ENCODE measurements at places on chromosomes 12 and 14.

DNA sequence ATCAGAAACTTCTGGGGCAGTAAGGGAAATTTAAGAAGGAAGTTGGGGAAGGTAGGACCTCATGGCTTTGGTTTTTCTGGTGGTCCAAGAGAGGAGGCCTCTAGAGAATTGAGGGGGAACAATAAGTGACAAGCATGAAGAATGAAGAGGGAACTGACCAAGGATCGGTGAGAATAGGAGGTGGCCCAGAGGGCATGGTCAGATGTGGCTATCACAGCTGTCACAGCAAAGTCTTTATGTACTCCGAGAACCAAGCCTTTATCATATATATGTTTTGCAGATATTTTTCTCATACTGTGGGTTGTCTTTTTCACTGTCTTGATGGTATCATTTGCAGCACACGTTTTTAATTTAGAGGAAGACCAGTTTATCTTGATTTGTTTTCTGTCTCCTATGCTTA is 64.3 kb downstream of the PPP2R5C start:
- DNase-seq: no peak

GRCh38 chr14:88252498-88252897 is 70.6 kb downstream of the KCNK10 start:
- DNase-seq: no peak

DNA sequence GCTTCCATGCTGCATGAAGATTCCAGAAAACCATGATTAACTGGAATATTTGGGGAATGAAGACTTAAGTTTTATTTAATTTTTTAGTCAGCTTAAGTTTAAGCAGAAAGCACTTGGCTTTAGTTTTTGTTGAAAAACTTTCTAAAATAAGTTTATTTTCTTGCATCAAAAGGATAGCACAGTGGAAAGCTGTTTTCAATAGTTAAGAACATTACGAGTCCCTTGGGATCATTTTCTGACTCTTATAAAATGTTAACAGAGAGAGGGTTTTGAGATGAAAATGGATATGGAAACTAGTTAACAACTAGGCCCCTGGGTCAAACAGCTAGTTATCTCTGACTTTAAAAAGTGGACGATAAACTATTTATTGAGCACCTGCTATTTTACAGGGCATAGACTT is 181.9 kb upstream of the SLC38A2 start:
- DNase-seq: no peak

DNA sequence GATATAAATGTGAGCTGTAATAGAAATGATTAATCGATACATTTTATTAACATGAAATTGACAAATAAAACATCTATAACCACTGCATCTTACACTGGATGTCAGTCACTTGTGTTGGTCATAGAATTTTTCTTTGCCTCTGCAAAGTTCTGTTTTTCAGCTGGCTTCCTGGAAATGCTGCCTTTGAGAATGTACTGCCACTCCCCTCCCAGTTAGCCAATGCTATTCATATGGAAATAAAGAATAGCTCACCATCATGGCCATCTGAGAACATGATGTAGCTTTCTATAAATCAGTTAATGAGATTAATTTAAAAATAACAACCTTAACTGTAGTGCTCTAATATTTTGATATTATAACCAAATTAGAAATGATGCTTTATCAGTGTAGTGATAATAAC is 41.1 kb downstream of the SLCO1B1 start:
- no peak for DNase-seq

DNA sequence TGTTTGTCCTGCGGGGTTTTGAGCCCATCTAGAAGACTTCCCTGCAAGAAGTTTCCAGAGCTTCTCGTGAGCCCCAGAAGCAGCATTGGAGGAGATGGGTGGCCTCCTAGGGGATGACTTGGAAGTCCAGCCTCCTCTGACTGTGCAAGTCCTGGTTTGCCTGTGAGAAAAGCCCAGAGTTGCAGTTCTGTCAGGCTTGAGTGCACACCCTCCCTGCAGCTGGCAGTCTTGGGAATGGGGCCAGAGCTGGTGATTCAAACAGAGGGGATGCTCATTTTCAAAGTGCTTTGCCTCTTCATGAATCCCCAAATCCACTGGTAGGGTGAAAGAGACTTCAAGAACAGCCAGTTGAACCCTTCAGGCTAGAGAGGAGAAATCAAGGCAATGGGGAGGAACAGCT is 3.9 kb upstream of the PPP1R1A start:
- DNase-seq: no peak

DNA sequence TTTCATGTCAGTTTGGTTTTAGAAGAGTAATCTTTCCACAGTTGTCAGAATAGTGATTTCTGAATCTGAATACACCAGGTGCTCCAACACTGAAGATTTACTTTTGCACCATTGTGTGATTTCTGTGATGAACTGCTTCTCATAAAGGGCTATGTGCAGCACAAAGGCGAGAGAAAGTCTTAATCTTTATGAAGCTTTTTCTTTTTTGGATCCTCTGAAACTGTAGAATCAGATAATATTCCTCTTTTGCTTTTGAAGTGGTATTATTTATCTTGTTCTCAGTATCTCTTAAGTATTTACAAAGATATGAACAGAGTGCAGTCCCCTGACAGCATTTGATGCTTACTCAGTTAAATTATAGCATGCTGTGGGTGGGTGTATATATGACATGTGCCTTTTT is 207.8 kb downstream of the NAV3 start:
- no peak for DNase-seq

GRCh38 chr12:68377881-68378280 is 45.7 kb upstream of the MDM1 start:
- DNase-seq: no peak

DNA sequence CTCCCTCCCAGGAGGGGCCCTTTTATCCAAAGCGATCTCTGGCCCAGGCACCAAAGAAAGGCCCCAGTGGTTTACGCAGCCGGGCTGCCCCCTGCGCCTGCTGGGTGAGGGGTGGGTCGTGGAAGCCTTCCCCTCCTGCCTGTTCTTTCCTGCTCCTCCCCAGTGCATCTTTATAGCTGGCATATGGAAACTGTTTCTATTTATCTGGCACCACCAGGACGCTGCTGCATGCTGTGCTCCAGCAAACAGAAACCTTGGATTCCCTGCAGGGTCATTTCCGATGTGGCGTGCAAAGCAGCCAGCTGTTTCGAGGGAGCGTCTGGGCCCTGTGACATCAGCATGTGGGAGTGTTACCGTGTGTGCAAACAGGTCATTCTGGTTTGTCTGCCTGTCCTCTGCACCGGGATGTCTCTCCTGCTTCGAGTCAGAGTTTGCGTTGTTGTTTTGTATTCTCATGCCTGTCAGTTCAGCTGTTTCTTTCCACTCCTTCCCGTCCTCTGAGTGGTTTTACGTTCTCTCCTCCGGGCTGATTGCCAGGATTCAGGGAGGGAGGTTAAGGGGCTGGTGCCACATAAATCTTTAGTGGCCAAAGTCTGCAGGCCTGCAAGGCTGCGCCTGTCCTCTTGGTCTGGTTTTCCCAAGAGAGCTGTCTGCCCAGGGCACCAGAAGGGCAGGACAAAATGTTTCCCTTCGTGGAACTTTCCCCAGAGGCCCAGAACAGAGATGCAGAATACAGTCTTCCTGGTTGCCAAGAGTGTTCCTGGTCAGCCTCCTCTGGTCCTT is 24.6 kb downstream of the TPCN1 start:
- no peak for DNase-seq

GRCh38 chr14:23299986-23300686 is 2.5 kb downstream of the PPP1R3E start:
- no peak for DNase-seq

DNA sequence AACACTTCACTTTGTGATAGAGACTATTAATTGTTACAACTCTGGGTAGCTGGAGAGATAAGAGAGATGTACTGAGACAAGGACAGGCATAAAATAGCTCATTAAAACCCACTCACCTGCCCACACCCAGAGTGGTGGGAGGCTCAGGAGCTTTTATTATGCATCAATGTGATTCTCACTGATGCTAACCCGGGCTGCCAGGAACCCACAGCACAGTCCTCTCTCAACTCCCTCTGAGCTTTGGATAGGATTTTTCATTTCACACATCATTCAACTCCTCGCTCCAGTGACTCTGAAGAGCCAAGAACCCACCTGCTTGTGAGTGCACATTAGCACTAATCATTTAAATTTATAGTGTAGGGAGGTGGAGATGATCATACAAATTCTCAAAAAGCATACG is 827.9 kb downstream of the FLRT2 start:
- no peak for DNase-seq

- DNase-seq: peak; percentile 93
Observed at GRCh38 chr12:12032851-12033797, 37.6 kb upstream of the BCL2L14 start.

- DNase-seq: no peak
Observed at GRCh38 chr12:109009766-109010165, 11.1 kb downstream of the SVOP start.

DNA sequence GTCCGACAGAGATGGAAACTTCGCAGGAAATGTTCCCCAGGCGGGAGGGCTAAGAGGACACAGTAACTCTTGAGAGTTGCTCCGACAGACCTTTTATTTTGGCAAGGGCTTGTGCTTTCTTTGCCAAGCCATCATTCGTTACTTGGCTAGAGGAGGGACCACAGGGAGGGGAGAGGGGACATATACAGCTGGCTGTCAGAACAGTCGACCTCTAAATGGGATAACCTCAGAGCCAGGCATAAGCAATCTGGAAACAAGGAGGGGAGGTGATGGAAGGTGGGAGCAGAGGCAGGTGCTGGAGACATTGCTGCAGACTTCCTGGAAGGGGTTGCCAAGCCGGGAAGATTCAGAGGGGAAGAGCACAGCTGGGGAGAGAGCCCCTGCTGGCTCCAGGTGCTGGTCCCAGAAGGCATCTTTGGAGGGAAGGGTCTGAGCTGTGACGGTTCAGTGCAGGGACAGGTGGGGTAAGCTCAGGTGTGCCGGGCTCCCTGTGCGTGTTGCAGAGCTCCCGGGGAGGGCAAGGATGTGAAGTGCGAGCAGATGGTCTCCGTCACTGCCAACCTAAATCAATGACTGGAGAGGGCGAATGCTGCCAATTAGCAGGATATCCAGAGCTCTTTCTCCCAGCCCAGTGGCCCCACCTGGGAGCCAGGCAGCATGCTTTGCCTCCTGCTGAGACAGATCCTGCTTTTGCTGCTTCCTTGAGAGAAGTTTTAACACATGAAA is 50.1 kb downstream of the CHST11 start:
- DNase-seq: no peak

GRCh38 chr12:563250-563781 is 99.9 kb downstream of the NINJ2 start:
- no peak for DNase-seq

DNA sequence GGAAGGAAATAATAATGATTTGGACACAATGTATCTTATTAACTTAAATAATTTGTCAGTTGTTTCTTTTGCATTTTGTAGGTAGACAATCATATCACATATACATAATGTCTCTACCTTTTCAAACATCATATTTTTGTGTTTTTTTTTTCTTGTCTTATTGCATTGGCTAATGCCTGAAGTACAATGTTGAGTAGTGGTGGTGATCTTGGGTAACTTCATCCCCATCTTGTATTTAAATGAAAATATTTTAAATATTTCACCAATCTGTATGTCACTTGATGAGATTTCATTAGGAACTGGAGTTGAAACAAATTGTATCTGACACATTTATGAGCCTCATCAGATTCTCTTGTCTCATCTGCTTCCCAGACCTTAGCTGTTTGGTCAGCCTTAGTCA is 109.7 kb upstream of the LHX5 start:
- DNase-seq: no peak

GRCh38 chr14:77141214-77142004 is at the start of gene ZDHHC22:
ZDHHC22 (minus strand) TSS chr14:77141791; CDS start chr14:77139738, 2,053 bp downstream.
- DNase-seq: no peak

- DNase-seq: no peak
Observed at GRCh38 chr12:95730457-95730856, 60.1 kb downstream of the NTN4 start.

DNA sequence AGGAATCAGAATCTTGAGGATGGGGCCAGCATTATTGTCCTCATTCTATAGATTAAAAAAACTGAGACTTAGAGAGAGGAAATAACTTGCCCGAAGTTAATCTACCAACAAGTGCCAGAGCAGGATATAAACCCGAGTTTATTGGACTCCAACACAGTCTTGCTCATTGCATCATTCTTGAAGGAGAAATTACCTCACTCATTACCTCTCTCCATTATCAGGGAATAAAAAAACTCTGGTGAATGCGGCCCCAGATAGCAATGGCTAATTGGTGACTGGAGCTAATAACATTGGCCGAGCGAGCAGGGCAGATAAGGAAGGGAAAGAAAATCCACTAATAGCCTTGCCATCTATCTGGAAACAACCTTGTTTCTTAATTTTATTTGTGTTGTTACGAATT is 24.7 kb upstream of the TMED10 start:
- DNase-seq: no peak

- DNase-seq: no peak
Observed at GRCh38 chr14:23544511-23545447, 6.8 kb downstream of the ZFHX2 start.

- DNase-seq: no peak
Observed at GRCh38 chr14:55477680-55478079, 37.3 kb upstream of the TBPL2 start.

- peak; percentile 98 for DNase-seq
Observed at GRCh38 chr12:131949431-131950181, at the start of gene EP400. EP400 (plus strand) TSS chr12:131949942; CDS start chr12:131960620, 10,678 bp downstream.

GRCh38 chr12:123064885-123065619 is 84.6 kb downstream of the ARL6IP4 start:
- DNase-seq: no peak

GRCh38 chr12:124720681-124721500 is 142.8 kb downstream of the SCARB1 start:
- no peak for DNase-seq

- no peak for DNase-seq
Observed at GRCh38 chr12:14157088-14157747, 175.8 kb upstream of the GRIN2B start.

DNA sequence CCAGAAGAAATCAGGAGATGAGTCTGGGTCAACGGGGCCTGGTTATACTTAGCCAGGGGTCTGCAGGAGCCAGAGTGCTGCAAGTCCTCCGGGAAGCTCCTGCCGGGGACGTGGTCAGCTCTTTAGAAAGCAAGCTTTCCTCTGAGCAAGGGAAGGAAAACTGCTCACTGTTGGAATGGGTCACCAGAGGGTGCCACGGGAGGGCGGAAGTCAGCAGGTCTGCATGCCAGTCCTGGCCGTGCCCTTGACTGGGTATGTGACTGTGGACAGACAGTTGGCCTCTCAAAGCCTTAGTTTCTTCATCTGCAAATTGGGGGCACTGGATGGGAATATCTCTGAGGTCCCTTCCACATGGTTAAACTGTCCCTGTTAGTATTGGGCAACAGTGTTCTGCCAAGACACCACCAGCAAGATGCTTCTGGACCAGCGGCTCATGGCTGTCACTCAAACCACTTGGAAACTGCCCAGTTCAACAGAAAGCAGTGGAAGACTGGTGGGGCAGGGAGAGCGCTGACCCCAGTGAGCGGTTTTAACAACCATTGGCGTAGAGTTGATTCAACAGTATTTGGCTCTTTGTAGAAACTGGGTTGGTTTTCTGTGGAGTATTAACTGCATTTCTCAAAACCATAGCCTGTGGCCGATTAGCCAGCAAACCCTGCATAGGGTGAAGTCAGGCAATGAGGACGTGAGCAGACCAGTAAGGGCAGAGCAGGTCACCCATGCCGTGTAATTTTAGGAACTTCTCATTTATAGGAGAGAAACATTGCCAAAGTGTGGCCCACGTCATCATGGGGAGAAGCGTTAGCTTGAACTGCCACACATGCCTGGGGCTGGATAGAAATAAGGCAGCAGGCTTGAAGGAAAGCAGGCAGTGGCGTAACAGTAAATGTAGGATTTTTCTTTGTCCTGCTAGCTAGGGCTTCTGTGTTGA is 163.9 kb upstream of the PRMT8 start:
- DNase-seq: no peak

GRCh38 chr12:82964446-82964845 is 277.7 kb downstream of the TMTC2 start:
- DNase-seq: no peak

All from sciatic nerve (tissue), 2 donors.